NCI-H446 treated with DMSO at 0.1 percent for 48 hours (cell line): ENCODE measurements at places on chromosomes 5 and 9.

GRCh38 chr9:125509476-125509875 lies 197.5 kb downstream of the MAPKAP1 start:
- DNase-seq = no peak

- DNase-seq = no peak
These were observed 12.8 kb downstream of the PAEP start for GRCh38 chr9:135574331-135574730.

DNA sequence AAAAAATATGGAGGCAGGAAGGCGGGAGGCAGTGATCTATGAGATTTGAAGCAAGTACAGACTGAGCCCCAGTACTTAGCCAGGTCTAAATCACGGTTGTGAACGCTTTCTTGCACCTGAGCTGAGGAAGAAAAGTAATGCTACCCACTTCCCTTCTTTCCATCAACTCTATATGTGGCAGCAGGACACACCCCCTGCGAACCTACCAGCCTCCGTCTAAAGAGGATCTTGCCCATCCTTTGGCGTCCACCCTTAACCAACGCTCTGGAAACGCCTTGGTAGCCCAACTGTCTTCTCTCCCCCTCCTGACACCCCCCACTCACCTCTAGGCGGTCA lies 545 bp downstream of the HMGCS1 start:
- no peak for DNase-seq

DNA sequence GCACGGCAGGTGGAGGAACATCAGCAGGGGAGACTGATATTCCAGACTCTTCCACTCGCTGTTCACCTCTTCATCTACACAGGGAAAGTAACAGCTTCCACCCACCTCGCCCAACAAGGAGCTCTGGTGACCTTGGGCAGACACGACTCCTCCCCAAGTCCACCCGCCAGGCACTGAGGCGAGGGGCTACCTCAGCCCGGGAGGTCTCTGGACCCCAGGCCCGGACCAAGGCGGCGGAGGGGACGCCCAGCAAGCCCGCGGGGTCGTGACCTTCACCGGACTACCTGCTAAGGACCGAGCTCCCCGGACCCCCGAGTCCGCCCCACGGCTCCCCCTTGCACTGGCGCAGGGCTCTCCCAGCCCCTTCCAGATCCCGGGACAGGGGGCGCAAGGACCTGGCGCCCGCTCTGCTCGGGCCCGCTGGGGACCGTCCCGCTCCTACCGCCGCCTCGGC lies 70.2 kb upstream of the LPCAT1 start:
- DNase-seq = no peak

DNA sequence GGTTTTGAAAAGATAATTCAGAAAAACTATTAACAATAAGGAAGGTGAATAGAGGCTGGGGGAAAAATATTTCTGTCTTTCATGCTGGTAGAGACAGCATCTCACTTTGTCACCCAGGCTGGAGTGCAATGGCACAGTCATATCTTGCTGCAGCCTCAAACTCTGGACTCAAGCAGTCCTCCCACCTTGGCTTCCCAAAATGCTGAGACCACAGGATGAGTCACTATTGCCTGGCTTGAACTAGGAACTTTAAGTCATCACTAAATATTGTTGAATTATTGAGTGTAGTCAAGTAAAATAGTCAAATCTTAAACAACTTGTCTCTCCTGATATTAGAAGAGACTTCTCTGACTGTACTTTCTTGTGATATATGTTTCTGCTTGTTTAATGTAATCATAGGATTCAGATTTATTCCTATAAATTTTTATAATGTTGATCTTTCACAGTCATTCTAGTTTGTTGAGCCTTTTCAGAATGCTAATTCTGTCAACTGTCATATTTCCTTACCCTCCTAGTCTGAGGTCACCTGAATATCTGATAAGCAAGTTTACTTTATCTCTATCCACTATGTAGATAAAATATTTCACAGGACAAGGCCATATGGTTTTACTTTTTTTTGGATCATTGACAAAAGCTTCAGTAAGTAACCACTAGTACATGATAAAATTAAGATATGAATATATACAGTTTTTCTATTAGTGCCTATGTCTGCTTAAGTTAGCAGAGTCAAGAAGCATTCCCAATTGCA lies 1696.5 kb downstream of the MAT2B start:
- no peak for DNase-seq

DNA sequence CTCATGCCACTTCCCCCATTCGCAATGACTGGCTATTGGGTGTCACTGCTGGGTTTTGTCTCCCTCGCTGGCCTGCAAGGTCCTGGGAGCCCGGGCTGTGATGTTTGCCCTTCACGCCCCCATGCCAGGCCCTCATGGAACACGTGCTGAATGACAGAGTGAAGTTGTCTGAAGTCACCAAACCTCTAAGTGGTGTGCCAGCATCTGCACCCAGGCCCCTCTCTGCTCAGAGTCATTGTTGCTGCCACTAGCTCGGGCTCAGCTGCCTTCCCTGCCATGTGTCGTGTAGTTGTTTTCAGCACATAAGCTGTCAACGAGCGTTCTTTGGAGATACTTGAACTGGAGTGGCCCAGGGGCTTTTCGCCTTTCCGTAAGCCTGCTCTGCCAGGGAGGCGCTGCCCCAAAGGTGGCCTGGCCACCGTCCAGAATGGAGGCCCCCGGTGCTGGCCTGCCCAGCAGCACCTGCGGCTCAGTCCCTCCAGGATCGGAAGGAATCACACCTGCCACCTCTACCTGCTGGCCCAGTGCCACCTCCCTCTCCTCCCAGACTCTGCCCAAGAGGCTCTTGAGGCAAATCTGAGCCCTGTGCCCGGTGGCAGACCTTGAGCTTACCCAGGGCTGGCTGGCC lies 250.1 kb downstream of the PBX3 start:
- DNase-seq = no peak

- DNase-seq = no peak
These were observed 698 bp upstream of the SEC24A start for GRCh38 chr5:134647750-134648424.

- DNase-seq = no peak
These were observed 8.1 kb upstream of the COL5A1 start for GRCh38 chr9:134633362-134634142.

DNA sequence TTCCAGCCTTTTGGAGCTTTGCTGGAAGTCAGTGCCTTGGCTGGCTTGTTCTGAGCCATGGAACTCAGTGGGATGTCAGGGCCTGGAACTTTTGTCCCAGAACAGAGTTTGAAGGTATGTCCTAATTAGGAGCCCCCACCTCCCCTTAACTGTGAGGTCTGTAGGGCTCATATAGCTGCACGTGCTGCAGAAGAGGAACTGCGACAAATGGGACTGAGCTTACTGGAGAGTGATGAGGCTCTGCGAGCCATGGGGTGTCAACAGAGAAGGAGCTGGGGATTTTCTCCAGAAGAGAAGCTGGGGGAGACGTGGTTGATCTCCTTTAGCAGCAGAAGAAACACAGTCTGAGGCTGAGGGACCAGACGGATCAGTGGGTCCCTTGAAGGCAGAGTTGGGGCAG lies 10.9 kb downstream of the TMEM8B start:
- no peak for DNase-seq

DNA sequence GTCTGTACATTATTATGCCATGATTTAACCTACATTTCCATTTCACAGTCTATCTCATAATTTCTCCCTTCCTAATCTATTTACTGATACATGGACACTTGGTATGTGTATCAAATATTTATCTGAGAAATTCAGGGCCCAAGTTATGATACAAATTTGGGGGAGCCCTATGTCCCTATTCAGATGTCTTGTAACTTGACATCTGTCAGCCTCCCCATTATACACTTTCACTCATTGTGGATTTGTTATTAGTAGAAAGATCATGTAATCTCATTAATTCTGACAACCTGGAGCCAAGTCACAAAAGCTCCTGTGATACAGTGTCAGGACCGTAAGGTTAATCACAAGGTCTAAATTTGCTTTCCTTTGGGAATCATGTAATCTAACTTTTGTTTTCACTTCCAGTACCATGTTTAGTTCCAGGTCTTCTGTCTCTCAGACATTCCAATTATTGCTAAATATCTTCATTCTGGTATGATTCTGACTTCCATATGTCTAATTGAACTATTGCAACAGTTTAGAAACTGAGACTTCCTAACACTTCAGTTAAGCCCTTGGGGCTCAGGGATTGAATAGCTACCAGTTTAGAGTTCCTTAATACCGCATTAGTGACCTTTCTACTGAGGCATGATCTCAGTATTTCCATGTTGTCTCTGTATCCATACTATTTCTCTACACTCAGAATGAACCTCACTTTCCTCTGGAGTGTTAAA lies 182.9 kb upstream of the NUDT12 start:
- no peak for DNase-seq

- no peak for DNase-seq
These were observed 22.1 kb downstream of the HMGXB3 start for GRCh38 chr5:150022681-150023080.

DNA sequence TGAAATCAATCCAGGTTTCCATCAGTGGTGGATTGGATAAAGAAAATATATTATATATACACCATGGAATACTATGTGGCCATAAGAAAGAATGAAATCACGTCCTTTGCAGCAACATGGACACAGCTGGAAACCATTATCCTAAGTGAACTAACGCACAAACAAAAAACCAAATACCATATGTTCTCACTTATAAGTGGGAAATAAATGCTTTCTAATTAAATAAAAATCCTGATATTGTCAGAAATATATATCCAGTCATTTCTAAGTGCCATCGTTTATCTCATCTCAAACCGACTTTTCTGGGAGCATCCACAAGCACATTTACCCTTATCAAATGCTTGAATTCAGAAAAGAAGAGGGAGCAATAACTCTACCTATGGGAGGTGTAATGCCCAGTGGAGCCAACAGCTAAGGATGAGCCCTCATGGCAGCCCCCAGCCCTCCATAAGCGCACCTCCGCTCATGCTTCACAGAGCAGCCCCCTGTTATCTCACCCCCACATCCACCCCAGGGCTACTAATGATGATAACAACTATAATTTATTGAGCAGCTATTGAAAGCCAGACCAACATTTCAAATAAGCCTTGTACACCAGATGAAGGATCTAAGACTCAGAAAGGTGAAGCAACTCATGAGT lies 101.7 kb upstream of the SPOCK1 start:
- no peak for DNase-seq

- no peak for DNase-seq
These were observed 126.1 kb upstream of the PITX1 start for GRCh38 chr5:135160036-135160675.

GRCh38 chr9:15512204-15512603 lies 1.4 kb upstream of the PSIP1 start:
- no peak for DNase-seq

DNA sequence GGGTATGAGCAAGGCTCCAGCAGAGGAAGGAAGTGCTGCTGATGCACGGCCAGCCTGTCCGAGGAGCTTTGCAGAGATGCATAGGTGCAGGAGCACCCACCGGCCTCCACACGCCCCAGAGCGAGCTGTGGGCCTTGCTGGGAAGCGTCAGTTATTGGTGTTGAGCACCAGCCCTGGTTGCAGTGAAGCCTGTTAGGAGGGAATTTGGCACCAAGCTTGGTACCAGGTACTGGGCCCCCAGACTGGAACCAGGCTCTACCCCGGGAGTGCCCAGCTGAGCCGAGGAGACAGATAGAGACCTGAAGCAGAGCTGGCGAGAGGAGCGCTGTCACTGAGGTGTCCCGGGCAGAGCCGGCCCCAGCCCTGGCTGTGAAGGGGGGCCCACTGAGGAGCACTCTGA lies 5.2 kb downstream of the TCF7 start:
- DNase-seq = no peak

DNA sequence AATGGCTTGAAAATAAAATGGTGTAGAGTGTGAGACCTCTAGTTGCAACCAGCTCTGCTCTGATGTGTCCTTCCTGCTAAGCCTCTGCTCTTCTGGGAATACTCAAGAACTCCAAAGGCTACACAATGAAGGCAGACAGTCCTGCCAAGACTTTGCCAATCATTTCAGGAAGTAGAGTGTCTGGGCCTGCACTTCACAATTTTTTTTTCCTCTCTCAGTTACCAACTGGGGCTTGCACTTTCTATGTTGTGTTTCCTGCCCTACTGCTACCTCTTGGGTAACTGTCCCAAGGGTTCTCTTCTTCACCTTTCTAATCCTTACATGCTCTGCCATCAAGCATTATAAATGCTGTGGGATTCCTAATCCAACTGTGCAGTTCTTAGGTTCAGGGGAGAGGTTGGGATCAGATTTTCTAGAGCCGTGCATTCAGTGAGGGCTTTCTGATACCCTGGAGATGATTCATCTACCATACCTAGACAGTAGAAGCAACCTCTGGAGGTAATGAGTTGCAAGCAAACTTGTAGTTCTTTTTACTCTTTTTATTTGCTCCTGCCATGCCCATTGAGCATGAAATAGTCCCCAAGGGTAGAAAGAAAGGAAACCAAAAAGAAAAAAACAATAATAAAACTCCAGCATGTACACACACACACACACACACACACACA lies 365.9 kb downstream of the MLLT3 start:
- DNase-seq = no peak

- no peak for DNase-seq
These were observed 28.1 kb downstream of the TARS1 start for GRCh38 chr5:33468775-33469435.

DNA sequence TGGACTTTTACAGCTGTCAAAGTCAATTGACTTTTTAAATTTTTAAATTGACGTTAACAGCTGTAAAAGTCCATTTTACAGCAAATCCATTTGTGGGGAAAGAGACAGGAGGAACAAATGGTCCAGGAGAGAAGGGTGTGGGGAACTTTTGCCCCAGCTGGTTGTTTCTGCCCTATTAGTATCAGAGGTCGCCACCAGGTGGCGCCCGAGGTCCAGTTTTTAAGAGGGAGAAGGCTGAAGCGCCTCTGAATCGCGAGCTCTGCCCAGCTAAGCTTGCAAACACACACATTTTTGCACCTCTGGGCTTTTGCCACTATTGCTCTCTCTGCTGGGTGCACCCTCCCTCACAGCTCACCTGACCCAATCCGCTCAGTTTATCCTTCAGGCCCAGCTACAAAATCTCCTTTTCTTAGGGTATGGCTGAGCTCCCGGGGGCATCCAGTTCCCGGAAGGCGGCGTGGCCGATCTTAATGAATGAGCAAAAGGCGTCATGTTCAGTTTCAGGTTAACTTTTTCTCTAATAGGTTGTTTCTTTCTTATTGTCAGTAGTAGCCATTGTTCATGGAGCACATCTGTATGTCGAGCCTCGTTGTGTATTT lies 6.3 kb upstream of the TTLL11 start:
- DNase-seq = no peak

DNA sequence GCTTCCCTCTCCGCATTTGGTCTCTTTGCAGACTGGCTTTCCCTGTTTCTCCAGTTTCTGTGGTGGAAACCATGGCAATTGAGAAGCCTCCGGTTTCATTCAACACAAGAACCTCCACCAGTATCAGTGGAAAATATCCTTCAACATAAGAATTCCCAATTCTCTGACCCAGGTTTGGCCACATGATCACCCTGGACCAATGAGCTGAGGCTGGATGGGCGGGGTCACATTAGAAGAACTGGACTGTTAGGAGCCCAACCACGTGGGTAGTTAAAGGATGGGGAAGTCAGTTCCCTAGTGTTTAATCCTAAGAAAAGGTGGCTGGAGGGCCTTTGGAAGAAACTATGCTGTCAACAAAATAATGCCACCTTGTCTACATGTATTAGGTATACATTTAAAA lies 336.3 kb downstream of the DMRT2 start:
- no peak for DNase-seq

GRCh38 chr9:16039988-16040761 lies 487.3 kb downstream of the CCDC171 start:
- DNase-seq = no peak

- peak; percentile 5 for DNase-seq
These were observed 17.7 kb downstream of the CAVIN4 start for GRCh38 chr9:100595391-100596199.
